MCF 10A (cell line): ENCODE measurements at places on chromosomes 1 and 21. TPM values are rescaled to one million over a fixed set of nuclear protein-coding genes. Genes with fewer than 3 reads are reported as not detected.
A peak's percentile ranks its signal among the peaks of the same experiment; 100 is the strongest.

The FAM131C gene
- total RNA-seq = 0.20 TPM in 1 of 2 replicates, not detected in the other

DNA sequence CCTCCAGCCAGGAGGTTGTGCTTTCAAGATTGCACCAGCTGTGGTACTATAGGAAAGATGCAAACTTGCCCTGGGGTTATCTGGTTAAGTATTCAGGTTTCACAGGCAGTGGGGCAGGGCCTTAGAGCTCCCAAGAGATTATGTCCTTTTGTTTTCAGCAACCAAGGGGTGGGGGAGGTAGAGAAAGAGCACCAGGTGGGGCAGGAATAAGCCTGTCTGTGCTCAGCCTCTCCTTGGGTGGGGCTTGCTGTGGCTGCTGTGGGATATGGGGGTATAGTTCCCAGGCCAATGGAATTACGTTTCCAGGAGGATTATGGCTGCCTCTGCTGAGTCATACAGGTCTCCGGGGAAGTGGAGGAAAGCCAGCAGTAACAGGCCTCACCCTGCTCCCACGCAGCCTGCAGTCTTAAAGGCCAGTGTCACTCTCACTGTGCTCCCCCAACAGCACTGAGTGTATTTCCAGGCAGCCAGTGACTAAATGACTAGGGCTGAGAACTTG, 508.6 kb downstream of the RWDD3 start:
- DNase-seq = peak; percentile 97

The RHD gene
- total RNA-seq = not detected in 2 replicates

GRCh38 chr21:16587681-16588375, 858.0 kb downstream of the USP25 start:
- DNase-seq = peak; percentile 80

DNA sequence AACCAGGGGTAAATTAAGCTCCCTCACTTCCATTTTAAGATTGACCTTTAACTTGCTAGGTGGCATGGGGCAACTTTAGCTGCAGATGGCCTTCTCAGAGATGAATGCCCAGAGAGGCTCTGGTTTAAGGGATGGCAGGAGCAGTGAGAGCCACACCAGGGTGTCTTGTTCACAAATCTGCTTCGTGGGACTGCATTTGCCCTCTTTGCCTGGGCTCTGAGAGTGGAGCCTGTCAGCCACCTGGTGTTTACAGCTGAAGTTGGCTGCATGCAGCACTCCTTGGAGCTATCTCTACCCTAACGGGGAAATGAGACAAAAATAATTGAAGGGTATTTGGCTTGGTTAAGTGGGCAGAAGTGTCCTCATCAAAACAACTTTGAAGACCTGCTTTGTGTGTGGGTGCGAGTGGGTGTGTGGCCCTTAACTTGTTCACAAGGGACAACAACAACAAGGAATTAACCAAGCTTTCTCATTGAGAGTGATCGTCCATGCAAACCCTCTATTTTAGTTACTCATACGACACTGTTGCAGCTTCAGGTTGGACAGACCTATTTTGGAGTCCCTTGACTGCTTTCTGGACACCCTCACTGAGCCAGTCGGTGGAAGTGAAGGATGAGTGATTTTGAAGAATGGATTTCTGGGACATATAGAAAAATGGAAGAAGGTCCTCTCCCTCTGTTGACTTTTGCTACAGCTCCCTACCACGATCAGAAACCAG, 29.8 kb downstream of the PGM1 start:
- no peak for DNase-seq

- peak; percentile 98 for DNase-seq
Observed at GRCh38 chr1:229117664-229118300, 153.1 kb upstream of the RAB4A start.

The ATP1A4 gene
- not detected in 2 replicates for total RNA-seq

DNA sequence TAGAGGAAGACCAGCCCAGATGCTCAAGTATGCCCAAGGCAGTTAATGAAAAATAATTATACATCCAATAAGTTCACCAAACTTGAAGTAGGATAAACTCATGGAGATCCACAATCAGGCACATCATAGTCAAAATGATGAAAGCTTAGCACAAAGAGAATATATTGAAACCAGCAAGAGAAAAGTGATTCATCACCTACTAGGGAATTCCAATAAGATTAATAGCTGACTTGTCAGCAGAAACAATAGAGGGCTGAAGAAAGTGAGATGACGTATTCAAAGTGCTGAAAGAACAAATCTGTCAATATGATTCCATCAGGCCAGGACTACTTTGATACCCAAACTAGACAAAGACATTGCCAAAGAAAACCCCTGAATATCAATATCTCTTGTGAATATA, 251.7 kb upstream of the BEND5 start:
- no peak for DNase-seq

DNA sequence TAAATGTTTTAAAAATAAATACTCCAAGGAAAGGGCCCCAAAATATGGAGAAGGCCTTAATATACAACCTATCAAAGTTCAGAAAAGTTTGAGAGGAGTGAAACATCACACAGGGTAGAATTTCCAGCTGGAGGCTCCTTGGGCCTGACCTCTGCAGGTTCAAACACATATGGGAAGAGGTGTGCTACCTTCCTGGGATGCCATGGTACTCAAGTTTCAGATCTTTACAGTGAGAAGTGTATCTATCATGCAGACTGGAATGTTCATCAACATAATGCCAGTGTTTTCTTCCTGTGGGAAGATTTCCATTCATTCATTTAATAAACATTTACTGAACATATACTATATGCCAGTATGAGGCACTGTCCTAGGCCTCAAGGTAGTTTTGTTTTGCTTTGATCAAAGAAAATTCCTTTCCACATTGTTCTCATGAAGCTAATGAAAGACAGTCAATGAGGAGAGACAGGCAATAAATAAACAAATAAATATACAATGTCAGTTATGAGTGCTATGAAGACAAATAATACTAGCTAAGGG, 14.6 kb upstream of the ADAR start:
- no peak for DNase-seq

- DNase-seq = no peak
Observed at GRCh38 chr1:186740324-186740723, 60.1 kb upstream of the PTGS2 start.

DNA sequence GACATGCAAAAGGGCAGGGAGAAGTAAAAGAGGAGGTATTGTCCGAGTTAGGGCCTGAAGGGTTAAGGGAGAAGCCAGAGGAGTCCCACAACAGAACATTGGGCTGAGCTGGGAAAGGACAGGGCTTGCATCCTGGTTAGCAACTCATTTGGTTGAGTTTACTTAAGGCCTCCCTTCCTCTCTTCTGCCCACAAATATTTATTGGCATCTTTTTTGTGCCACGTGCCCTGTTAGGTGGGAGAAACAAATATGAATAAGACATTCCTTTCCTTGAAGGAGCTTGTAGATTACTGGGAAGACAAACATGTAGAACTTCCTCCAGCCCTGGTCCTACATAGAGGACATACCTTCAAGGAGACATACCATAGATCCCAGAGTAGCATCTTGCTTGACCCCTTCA, 53.0 kb upstream of the PRELP start:
- DNase-seq = no peak

The PEX19 gene
- total RNA-seq = 61.2 and 73.2 TPM in 2 replicates

The ALX3 gene
- total RNA-seq = not detected in 2 replicates
